NCI-H460 (cell line): ENCODE measurements at places on chromosomes 6 and 20. TPM values are rescaled to one million over a fixed set of nuclear protein-coding genes. Genes with fewer than 3 reads are reported as not detected.

Gene MRPS26
- total RNA-seq, result 78.4 and 82.0 TPM in 2 replicates

Gene PTCRA
- total RNA-seq, result not detected in 2 replicates

Gene MATN4
- total RNA-seq, result not detected in 2 replicates

Gene TFAP2D
- not detected in 2 replicates for total RNA-seq

Gene SEL1L2
- total RNA-seq, result not detected in 2 replicates

Gene TUBE1
- 63.1 and 72.3 TPM in 2 replicates for total RNA-seq

Gene TRIM26
- 14.2 and 17.4 TPM in 2 replicates for total RNA-seq

Gene MUC21
- total RNA-seq, result not detected in 2 replicates

Gene CCR6
- not detected in 2 replicates for total RNA-seq

Gene PGC
- not detected in 2 replicates for total RNA-seq

Gene TRIM15
- total RNA-seq, result 0.12 TPM in 1 of 2 replicates, not detected in the other

Gene SRMS
- total RNA-seq, result not detected in 2 replicates

Gene RAD21L1
- 0.25 and 0.32 TPM in 2 replicates for total RNA-seq

Gene MLN
- not detected in 2 replicates for total RNA-seq

Gene TFAP2B
- total RNA-seq, result not detected in 2 replicates

Gene RGS17
- 0.14 and 0.20 TPM in 2 replicates for total RNA-seq

Gene BMP2
- total RNA-seq, result 6.6 and 7.1 TPM in 2 replicates

Gene SPTLC3
- 15.7 and 16.1 TPM in 2 replicates for total RNA-seq

Gene CSNK2B
- total RNA-seq, result 110 and 131 TPM in 2 replicates

Gene SLC16A10
- total RNA-seq, result 2.3 and 2.5 TPM in 2 replicates

Gene NHLRC1
- total RNA-seq, result 0.82 and 0.98 TPM in 2 replicates

Gene MUC22
- not detected in 2 replicates for total RNA-seq

Gene OR12D3
- not detected in 2 replicates for total RNA-seq

Gene RTF2
- total RNA-seq, result 79.5 and 80.0 TPM in 2 replicates

Gene PSORS1C2
- not detected in 2 replicates for total RNA-seq

Gene CLIC5
- total RNA-seq, result not detected in 2 replicates

Gene TRDN
- total RNA-seq, result not detected in 2 replicates

Gene OR2H2
- not detected in 2 replicates for total RNA-seq

Gene TRIM40
- not detected in 2 replicates for total RNA-seq
